Sigmoid colon (tissue), 7 donors: ENCODE measurements at places on chromosomes 7 and 10. TPM values are rescaled to one million over a fixed set of nuclear protein-coding genes. Genes with fewer than 3 reads are reported as not detected.
A peak's percentile ranks its signal among the peaks of the same experiment; 100 is the strongest.

The UCMA gene
- not detected for total RNA-seq

The INHBA gene
- 1.5 TPM for total RNA-seq

The GDF2 gene
- not detected for total RNA-seq

The NPFFR1 gene
- total RNA-seq = under 0.01 TPM

The HTRA1 gene
- 119 TPM for total RNA-seq

The PDK4 gene
- 780 TPM for total RNA-seq

The SEC24C gene
- total RNA-seq = 34.9 TPM

The HOXA3 gene
- total RNA-seq = 4.9 TPM

The GRB10 gene
- 83.6 TPM for total RNA-seq

The TEX36 gene
- not detected for total RNA-seq

The ZMIZ2 gene
- total RNA-seq = 11.3 TPM

The LRRN3 gene
- 0.41 TPM for total RNA-seq

DNA sequence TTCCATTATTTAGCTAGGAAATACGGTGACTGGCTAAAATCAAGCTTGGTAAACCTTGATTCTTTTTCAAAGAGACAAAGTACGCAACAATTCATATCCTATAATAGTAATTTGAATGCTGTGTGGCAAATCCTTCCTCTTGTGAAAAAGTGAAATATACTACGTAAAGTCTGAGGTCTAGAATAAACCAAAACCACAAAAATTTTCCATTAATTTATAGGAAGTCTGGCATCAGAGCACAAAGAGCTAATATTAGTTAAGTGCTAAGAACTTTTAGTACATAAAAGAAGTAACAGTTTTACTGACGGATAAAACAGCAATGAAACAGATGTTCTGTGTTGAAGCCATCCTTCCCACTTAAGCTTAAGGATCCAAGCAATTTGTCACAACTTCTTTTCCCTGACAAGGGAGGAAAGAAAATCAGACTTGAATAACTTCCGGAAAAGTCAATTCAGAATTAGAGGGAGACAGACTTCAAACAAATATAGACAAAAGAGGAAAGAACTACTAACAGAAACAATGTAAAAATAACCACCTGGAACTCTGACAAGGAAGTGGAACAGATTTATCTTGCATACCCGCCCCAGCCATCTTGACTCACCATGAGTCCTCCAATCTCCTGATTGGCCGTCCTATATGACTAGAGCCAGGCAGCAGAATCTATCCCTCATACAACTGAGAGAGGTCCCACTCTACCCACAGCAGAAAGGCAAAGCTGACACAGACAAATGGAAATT is 34.6 kb downstream of the RHEB start:
- DNase-seq = no peak

- no peak for DNase-seq
These were observed 16.8 kb downstream of the GIMAP5 start for GRCh38 chr7:150753826-150754603.

DNA sequence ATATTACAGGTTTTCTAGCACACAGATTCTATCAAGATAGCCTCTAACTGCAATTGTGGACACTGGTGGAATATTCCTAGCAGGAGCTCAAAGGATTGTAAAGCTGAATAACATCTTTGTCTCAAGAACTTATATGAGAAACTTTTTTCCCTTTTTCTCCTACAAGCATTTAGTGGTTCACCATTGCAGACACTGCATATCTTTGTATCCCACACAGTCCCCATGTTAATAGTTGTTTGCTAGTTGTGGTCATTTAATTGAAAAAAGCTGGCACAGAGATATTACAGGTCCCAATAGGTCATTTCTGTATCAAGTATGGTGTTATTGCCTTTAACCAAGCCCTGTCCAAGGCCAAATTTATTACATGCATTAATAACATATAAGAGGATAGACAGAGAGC is 226.2 kb upstream of the TCF7L2 start:
- DNase-seq = no peak

DNA sequence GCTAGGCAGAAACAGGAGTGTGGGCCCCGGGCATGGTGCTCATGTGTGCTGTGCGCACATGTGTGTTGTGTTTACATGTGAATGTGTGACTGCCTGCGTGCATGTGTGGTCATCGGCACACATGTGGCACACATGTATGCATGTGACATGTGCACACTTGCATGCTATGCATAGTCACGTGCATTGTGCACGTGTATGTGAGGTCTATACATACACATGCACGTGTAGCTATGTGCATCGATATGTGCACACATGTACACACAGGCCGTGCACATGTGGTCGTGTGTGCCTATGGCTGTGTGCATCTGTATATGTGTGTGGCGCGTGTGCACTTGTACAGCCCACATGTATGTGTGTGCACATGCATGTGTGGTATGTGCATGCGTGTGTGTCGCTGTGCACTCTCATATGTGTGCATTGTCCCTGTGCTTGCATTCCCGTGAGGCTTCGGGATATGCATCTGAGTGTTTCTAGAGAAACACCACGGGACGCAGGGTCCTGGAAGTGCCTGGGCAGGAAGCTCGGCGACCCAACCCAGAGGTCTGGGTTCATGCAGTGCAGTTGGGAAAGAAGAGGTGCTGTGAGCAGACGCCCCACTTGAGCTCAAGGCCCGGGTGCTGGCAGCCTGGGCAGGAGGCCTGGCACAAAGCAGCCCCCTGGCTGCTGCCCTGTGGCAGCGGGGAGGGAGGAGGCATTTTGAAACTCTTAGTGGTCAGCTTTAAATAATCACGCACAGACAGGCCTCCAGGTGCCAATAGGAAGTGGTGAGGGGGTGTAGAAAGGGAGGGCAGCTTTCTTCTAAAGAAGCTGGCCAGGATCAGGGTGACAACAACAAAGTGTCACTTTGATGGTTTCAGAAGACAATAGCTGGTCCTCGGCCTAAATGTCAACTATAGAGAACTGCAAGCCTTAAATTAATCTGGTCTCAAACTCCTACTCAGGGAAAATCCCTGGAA is 410.0 kb upstream of the MGMT start:
- no peak for DNase-seq

DNA sequence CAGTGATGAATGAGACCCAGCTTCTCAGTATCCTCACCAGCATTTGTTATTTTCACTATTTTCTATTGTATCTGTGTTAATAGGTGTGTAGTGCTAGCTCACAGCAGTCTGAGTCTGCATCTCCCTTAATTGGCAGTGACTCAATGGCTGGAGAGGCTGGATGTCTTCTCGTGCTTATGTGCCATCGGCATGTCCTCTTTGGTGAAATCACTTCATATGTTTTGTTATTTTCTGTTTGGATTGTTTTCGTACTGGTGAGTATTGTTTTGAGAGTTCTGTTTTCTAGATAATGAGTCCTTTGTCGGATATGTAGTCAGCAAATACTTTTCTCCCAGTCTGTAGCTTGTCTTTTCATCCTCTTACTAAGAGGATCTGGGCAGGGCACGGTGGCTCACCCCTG is 66.1 kb downstream of the AMZ1 start:
- peak; percentile 54 for DNase-seq

GRCh38 chr7:95794917-95795515 is 22.7 kb downstream of the DYNC1I1 start:
- no peak for DNase-seq

GRCh38 chr7:104650991-104651640 is 322.7 kb downstream of the LHFPL3 start:
- DNase-seq = peak; percentile 73

DNA sequence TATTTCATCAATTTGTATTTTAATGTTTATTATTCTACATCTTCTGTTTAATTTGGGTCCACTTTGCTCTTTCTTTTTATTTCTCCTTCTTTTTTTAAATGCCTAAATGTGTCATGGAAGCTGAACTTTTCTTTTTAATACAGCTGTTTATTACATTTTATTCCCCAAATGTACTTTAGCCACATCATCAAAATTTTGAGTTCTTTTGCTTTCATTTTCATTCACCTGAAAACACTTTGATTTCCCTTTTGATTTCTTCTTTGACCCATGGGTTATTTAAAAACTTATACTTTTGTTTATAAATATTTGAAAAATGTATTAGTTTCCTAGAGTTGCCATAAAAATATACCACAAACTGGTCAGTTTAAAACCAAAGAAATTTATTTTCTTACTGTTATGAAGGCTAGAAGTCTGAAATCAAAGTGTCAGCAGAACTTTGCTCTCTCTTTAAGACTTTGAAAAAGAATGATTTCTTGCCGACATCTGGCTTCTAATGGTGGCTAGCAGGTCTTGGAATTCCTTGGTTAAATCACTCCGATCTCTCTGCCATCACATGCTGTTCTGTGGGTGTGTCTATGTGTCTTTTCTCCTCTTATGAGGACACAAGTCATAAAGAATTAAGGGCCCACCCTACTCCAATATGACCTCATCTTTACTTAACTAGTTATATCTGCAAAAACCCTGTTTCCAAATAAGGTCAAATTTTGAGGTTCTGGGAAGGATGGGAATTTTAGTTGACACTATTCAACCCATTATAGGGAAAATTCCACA is 225.5 kb downstream of the ANKRD7 start:
- DNase-seq = no peak

DNA sequence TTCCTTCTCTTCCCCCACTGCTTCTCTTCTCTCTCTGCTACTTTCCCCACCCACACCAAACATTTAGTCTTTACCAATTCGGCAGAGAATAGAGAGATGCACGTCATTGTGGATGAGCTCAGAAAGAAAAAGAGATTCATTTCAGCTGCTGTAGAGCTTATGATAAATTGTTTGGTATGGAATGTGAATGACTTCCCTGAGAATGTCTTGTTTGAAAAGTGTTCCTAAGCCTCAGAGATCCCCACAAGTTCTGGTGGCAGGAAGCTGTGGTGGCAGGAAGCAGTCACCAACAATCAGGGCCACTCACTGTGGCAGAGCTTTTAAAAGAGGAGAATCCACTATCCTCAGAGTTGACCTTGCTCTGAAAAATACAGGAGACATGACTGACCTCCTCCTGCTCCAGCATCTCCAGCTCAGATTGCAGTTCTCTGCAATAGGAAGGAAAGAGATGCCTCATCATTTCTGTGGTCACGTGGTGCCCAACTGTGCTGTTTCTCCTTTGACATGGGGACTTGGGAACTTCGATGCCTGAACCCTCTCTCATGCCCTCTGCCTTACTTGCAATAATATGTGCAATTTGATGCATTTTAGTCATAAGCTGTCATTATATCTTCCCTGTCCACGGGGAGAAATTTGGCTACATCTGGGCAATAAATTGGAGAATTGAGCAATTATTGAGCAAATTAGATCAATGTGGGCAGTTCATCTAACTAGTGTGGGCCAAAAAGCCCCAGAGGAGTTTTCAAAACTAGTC is 76.5 kb downstream of the BMPER start:
- no peak for DNase-seq

- no peak for DNase-seq
These were observed 158.9 kb upstream of the FRMD4A start for GRCh38 chr10:14489522-14490177.

DNA sequence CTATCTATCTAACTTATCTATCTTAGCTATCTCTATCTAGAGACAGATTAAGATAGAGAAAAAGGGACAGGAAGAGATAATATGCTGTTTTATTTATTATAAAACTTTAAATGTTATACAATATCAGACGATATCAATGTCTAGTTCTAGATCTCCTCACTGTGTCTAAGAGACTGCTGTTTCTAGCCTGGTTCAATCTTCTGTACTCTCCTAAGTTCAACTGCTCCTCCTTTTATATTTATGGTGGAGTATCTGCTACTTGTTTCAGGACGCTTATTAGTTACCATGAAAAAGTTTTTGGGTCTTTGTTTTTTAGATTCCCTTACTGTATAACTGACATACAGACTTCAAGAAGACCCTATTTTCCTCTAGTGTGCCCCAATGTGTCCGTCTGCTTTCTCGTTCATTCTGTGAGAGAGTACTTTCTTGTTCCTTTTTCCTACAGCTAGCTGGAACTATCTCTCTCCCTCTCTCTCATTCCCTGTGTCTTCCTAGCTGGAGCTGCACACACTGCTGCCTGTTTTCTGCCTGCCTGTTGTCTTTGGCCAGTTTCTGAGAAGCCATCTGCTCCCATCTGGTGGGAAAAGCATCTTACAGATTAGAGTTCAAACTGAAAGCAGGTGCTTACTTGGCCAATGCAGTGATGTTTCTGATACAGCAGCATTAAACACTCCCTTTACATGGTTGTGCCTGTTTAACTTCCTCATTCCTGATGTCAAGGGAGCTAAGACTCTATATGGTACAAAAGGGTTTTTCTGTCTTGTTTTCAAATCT is 49.4 kb upstream of the ARL4A start:
- DNase-seq = no peak

- no peak for DNase-seq
These were observed 59.8 kb downstream of the ARL5B start for GRCh38 chr10:18718991-18719390.

DNA sequence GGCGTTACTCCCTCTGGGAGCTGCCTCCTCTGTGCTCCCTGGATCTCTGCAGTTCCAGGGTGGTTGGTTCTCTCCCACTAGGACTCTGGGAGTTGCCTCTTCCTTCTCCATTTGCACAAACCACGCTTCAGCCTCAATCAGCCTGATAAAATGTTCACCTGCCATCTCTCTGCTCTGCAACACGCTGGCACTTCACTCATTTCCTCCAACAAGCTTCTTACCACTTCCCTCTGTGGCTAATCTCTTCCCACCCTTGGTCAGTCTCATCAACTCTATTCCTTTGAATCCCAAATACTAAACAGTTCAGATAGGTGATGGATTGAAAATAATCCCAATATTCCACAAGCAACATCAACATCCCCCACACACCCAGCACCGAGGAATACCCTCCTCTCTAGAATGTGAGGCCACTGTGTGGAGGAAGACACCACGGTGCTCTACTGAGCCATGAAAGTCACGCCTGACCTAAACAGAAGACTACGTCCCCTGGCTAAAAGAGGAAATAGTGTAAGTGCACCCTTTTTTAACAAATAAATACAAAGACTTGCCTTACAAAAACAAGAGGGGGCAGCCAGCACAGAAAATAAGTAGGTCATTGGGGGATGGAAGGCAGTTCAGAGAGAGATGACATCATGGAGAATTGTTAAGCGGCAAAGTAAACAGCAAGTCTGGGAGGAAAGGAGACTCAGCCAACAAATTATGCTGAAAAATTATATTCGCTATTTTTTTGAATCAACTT is 1.9 kb upstream of the FAM170B start:
- DNase-seq = no peak

DNA sequence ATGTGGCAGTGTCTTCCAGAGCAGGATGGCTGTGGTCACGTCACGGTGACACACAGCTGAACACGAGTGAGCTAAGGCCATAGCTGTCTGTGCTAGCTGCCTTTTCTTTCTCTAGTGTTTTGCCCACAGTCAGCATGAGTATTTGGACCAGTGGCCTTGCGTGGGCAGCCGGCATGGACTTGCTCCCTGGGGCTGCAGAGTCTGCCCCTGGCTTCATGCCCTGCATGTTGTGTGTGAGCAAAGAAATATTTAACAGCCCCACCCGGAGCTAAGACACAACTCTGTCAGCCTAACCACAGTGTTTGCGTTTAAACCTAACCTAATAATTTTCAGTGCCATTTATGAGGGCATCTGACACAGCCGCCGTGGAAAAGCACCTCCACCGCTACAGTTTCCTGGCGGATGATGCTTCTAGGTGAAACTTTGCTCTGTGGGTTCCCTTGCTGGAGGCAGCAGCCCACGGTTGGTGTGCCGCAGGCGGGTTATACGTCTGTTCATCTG is 14.6 kb downstream of the CHST12 start:
- no peak for DNase-seq
